Tracheal epithelial cell (primary cell): ENCODE measurements at places on chromosomes 11 and 22. TPM values are rescaled to one million over a fixed set of nuclear protein-coding genes. Genes with fewer than 3 reads are reported as not detected.

Gene APOL3
- 0.21 and 2.9 TPM in 2 replicates for total RNA-seq

Gene SLC22A6
- not detected in 2 replicates for total RNA-seq

Gene GPHA2
- total RNA-seq: not detected in 2 replicates

Gene PSMC3
- 73.3 and 106 TPM in 2 replicates for total RNA-seq

Gene PLXNB2
- 127 and 141 TPM in 2 replicates for total RNA-seq

Gene CADM1
- 2.1 and 4.1 TPM in 2 replicates for total RNA-seq

Gene HDHD5
- 48.0 and 56.5 TPM in 2 replicates for total RNA-seq
